Esophagus muscularis mucosa (tissue), 4 donors: ENCODE measurements at places on chromosomes 12 and 14.

- DNase-seq: no peak
These were observed 13.2 kb upstream of the COCH start for GRCh38 chr14:30861200-30861599.

DNA sequence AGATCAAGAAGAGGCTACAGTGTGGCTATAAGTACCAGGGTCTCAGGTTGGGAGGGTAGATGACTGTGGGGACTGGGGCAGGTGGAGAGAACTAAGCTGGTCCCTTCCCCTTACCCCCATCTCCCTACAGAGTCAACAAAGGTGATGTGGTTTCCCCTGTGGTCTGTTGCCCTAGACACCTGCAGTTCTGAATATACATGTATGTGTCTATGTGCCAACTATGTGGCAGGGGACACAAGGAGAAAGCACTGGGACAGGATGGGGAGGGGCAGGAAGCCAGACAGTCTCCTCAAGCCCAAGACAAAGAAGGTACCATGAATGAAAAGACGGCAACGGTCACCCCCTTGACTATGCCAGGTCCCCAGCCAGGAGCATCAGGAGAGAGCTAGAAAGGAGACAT lies 4.5 kb upstream of the HDAC7 start:
- no peak for DNase-seq

DNA sequence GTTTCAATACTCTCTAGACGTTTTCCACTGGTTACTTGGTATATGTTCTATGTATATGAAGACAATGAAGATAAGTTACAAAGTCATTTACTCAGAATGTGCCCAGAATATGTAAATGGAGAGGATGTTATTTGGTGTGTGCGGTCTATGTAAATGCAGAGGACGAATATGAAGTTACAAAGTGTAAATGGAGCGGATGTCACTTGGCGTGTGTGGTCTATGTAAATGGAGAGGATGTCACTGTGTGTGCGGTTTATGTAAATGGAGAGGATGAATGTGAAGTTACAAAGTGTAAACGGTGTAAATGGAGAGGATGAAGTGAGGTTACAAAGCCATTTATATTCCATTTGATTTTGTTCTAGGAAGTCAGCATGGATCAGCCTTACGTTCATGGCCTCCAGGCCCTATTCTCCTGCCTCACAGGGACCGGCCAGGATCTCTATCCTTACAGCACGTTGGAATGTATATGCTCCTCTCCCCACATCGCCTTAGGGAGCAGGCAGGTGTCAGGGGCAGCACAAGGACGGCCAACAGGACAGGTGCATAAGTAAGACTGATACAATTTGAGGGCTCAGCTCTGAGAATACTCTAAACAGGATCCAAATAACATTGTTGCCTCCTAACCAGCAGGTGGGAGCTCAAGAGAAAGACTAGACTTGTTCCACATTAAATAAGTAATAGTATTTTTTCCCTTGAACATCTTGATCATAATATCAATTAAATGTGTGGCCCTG lies 42.4 kb downstream of the GLRX5 start:
- DNase-seq: no peak

DNA sequence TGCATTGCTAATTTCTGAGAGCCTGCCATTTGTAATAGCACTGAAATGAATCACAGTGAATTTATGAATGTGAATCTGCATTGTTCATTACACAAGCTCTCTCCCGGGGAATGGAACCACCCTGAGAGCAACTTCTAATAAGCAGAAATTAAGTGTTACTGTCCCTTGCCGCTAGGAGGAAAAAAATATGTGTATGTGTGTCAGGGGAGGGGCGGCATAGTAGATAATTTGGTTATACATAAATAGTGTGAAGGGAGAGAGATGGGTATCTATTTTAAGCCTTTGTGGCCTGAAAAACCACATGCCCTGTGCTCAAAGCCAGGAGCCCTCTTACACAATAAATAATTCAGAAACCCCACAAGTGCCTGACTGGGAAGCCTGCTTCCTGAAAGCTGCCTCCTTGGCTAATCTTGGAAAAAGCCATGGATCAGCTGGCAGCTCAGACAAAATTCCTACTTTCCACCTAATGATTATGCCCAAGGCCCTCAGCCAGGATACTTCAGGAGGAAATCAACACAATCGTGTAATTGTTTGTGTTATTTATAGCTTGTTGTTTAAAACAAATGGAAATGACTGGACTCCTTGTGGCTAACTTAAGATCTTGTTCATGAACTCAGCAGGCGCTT lies 366.2 kb upstream of the KITLG start:
- no peak for DNase-seq

- no peak for DNase-seq
These were observed 98.3 kb downstream of the TTC7B start for GRCh38 chr14:90717916-90718315.

DNA sequence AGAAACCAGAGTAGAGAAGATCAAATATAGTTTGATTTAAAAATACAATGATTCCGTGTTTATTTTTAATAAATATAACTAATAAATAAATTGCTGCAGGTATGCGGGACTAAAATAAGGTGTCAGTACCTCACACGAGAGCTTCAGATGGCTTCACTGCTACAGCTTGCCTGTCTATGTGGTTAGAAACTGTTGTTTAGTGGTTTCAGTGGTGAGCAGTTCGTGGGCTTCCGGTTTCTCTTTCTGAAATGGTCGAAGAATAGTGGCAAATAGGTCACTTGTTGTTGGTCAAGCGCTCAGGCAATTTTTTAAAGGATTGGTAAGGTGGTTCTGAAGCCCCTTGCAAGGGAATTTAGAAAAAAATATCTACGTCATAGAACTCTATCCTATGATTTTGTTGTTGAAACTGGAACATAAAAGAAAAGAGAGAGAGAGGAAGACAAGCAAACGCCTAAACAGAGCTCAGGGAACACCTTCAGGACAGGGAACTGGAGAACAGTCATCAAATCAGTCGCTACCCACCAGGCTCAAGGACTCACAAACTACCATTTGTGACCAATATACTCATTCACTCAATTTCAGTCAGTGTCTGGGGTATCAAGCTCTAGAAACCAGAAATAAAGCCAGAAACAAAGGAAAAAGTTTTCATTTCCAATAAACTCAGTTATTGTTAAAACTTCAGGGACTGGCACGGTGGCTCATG lies 31.3 kb downstream of the GABARAPL1 start:
- DNase-seq: no peak
